Right ventricle myocardium inferior (tissue), 1 donor: ENCODE measurements at places on chromosomes 5 and 9.

DNA sequence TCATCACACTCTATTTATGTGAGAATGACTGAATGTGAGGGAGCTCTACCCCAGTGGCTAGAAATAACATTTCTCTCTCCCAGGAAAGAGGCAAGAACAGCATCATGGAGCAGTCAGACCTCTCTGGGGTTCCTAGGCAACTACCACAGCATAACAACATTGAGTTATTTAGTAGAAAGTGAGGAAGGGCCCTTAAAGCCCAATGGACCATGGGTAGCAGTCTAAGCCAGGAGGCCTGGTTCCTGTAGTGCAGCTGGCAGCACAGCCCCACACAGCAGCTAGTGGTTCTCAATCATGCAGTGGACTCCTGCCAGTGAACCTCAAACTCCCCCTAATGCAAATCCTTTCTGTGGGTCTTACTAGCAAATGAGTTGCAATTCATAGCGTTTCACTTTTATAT, 55.3 kb downstream of the SPEF2 start:
- DNase-seq = no peak

DNA sequence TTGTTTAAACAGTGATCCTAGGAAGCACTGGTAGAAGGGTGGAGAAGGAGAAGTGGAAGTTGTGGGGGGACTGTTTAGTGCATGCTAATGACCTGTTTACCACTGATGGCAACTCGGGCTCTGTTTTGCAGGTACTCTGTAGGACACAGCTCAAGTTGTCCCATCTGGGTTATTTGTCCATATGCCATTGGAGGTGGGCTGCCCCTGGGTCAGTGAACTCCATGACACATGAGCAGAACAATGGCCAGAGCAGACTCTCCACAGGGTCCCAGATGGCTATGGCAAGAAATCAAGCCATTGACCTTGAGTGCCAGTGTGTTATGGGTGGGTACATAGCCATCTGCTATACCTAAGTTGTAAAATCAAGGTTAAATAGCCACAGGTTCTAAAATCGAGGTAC, 175.9 kb downstream of the GAS1 start:
- DNase-seq = no peak

GRCh38 chr5:164153469-164154172, 648.2 kb downstream of the MAT2B start:
- DNase-seq = no peak

DNA sequence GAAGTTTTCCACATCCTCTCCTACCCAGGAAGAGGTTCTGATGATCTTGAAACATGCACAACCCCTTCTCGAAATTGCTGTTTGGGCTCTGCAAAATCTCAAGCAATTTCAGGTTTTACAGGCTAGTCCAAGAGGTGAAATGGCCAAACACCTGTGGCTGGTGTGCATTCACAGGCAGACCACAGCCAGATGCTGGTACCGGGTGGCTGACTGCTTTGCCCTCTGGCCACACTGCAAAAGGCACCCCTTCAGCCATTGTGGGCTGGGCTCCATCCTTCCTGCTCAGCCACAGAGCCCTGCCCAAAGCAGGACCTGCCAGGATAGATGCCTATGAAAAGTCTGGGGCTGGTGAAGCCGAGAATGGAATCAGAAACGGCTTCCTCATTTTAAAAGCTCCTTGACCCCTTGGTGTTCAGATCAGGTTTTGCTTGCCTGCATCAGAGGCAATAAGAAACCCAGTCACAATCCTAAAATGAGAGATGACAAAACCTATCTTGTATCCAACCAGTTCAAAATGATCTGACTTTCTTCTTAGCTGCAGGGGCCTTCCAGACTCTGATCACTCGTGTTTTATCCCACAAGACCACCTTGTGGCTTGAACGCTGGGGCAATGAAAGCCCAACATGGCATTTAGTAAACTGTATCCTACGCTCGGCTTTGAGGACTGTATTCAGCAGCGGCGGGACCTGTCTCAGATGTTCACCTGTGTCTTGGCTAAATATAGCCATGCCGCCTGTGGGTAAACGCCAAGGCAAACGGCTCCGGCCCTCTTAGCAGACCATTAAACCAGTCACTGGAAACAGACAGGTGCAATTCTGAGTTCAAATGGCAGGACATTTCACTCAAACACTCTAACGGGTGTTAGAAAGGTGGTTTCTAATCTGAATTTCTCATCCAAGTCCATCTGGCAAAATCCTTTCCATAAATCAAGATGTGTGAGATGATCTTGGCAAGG, 49.6 kb downstream of the EPB41L4B start:
- no peak for DNase-seq

DNA sequence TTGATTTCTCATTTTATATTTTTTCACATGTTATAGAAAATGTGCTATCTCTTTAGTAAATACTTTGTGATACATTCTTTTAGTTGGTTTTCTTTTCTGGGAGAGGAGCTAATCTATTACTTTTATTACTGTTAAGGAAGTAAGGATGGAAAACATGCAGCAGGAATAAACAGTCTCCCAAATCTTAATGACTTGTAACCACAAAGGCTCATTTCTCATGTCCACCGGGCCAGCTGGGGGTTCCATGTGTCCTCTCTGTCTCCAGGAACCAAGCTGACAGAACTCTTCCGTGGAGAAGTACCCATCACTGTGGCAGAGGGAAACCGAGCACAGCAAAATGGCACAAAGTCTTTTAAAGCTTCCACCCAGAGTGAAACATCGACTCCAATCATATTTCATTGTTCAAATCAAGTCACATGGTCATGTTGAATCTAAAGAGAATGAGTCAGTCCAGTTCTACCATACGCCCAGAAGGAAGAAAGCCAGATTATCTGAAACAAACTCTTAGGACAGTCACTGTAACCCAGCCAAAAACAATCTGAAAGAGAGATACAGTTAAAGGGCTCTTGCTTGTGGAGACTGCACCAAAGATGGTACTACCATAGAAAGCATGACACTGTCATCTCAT, 97.1 kb upstream of the CDH6 start:
- DNase-seq = no peak

- no peak for DNase-seq
These were observed 136.5 kb downstream of the MRPL36 start for GRCh38 chr5:1663186-1663585.

GRCh38 chr9:107624234-107624948, 134.8 kb upstream of the KLF4 start:
- no peak for DNase-seq

DNA sequence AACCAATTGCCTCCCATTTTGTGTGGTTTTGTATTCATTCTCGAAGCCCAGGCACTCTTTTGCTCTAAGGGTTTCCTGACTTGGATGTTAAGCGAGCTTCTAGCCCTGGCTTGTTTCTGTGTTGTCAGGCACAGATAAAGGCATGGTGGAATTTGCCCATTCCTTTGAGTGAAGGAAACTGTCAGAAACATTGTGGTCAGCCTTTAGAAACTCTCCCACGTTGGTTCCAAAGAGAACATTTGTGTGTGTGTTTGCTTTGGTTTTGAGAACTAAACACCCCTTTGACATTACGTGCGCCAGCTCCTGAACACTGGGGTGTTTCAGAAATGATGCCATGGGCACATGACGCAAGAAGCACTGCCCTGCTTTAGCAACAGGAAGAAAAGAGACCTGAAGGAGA, 320.9 kb downstream of the NTRK2 start:
- no peak for DNase-seq

DNA sequence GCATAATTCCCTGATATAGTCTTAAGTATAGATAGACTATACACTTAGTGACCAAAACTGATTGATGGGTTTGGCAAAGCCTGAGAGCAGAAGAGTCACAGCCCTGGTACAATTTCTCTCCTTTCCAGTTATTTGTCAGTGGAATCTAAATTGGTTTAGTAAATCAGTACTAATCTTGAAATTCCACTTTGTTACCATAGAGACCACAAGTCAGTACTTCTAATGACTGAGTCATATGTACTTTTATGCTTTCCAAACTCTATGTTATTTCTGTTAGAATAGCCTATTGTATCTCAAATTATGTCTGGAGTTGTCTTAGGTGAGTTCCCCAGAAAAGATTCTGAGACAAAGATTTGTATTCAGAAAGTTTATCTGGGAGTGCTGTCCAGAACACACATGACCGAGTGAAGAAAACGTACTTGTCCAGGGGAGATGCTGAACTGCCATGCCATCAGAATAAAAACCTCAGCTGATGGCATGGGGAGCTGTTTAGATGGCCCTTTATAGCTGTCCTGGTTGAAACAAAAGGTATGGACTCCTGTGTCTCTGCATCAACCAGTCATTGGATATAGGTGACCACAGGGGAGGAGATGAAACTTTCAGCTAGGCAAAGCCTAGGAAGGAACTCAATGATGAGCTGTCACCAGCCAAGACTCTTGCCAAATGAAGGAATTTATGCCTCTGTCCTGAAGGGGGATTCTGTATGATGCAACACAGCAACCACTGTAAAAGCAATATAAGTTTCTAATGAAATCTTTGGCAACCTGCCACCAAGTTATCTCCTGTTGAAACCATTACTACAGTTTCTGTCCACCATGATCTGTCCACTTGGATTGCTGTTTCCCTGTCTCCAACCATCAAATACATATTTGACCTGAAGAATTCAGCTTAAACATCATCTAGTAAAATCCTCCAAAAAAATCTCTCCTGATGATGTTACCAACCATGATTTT, 18.0 kb upstream of the SMC2 start:
- no peak for DNase-seq

GRCh38 chr9:123239726-123240125, 28.7 kb downstream of the STRBP start:
- no peak for DNase-seq

- DNase-seq = no peak
These were observed 697.3 kb downstream of the TLR4 start for GRCh38 chr9:118401546-118401945.

- DNase-seq = peak; percentile 80
These were observed at the start of gene ZNF883 for GRCh38 chr9:113011911-113012381. Gene ZNF883, minus strand, starts transcription at chr9:113012192.

DNA sequence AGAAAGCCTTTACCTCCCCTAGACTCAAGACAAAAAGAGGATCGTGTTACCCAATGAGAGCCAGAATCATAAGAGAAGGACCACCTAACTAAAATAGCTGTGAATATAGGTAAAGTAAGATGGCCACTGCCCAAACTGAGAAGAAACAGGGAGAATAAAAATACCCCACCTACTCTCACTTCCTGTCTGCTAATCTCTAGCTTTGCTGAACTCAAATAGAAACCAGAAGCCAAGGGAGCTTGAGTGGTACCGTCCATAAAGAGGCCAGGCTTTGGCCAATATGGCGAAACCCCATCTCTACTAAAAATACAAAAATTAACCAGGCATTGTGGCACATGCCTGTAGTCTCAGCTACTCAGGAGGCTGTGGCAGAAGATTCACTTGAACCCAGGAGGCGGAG, 123.0 kb upstream of the FST start:
- no peak for DNase-seq

DNA sequence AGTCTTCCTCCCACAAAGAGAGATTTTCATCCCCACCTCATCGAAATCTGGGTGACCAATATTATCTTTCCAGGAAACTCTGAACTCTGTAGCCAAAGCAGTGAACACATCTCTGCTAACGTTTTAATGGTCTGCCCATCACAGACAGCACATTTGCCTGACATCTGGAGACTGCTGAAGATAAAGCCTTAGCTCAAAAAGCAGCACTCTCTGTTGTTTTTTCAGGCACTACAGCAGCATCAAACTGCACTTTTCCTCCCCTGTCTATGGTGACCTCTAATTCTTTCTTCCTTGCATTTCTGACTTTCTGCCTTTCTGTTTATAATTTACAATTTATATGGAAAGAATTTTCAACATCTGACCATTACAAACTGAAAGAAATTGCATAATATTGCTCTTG, 66.8 kb downstream of the RAB3C start:
- DNase-seq = no peak
